CD4-positive, alpha-beta T cell treated with Interleukin-12 subunit alpha and Interleukin-12 subunit beta, for 1 hour (primary cell): ENCODE measurements at places on chromosomes 5 and 9.

GRCh38 chr5:118126159-118126558 is 862.2 kb downstream of the DTWD2 start:
- no peak for DNase-seq

DNA sequence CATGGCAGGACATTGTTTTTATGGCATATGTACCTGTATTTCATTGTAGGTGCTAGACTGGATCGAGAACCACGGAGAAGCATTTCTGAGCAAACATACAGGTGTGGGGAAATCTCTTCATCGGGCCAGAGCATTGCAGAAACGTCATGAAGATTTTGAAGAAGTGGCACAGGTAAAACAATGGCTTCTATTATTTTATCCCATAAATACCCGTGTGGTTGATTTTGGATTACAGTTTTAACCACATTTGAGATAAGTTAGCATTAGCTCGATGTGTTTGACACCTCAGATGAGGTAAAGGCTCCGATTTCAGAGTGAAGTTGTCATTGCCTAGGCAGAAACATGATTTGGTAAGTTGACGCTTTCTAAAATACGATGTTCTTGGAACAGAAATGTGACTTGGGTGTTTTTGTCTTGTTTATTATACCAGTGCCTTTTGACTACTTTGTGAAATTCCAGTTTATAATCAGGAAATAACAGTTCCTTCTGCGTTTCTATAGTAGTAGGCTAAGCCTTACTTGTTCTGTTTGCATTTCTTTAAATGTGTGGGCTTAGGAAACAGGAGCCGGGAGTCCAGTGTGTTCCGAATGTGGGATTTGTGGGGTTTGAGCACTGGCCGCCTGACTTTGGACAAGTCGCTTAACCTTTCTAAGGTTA is 187.7 kb downstream of the TRIO start:
- DNase-seq = no peak

DNA sequence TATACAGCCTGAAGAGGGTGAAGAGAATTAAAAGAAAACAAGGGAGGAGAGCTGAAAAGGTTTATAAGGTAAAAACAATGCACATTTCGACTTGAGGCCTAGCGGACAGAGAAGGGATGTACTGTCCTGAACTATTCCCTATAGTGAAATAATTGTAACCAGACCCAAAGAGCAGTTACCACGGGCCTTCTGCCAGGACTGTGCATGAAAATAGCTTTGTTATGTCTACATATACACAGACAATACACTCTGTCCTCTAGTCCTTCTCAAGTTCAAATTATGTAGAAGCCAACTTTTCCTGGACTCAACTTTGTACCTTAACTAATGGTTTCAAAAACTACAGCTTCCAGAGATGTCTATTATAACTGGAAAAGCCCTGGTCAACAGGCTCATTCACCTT is 223.7 kb downstream of the PCSK5 start:
- DNase-seq = no peak

DNA sequence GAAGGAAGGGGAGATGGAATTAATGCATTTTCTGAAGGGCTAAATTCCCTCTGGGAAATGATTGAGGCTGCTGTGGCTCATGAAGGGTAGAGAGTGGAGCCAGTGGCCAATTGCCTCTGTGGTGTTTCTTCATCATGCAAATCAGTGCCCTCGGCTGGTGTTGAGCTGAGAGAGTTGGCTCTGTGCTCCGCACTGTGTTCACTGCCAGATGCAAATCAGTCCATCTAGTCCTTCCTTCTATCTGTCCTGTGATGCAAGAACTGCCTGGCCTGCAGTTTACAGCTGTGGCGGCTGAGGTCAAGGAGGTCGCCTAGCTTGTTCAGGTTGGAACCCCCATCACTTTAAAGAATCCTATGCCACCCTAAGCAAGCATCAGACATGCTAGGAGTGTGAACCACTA is 6.0 kb downstream of the TMEM171 start:
- no peak for DNase-seq

DNA sequence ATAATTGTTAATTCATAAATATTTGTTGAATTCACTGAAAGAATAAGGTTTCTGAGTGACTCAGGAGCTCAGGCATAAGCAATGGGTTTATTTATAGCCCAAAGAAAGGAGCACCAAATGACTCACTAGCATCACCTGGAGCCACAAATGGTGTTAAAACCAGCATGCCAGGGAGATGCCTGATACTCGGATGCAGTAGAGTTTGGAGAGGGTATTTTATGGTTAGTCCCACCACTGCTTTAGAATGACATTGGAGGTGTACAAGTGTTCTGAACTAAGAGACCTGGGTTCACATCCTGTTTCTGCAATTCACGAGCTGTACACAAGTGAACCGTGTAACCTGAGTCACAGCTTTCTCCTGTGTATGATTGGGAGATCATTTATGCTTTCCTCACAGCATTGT is 25.2 kb downstream of the CCL28 start:
- DNase-seq = no peak

DNA sequence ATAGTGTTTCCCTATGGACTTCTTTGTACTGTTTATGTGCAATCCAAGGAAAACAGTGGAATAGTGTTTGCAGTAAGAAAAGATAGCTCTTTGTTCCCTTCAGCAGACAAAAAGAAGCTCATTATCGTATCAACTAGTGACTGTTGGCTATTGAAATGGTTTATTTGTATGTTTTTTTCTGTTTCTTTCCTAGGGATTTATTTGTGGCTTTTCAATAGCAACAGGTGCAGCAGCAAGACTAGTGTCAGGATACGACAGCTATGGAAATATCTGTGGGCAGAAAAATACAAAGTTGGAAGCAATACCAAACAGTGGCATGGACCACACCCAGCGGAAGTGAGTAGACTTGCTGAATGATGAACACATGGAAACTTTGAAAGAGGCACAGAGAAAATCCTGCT is 65.1 kb downstream of the SLC44A1 start:
- DNase-seq = no peak

- no peak for DNase-seq
These were observed 9.0 kb downstream of the FXN start for GRCh38 chr9:69044240-69045219.

GRCh38 chr9:4838189-4838546 is 45.4 kb downstream of the RCL1 start:
- DNase-seq = no peak

- DNase-seq = no peak
These were observed 383.0 kb downstream of the DIRAS2 start for GRCh38 chr9:90259311-90260246.

- DNase-seq = no peak
These were observed 36.4 kb downstream of the ERAP1 start for GRCh38 chr5:96771395-96771794.

DNA sequence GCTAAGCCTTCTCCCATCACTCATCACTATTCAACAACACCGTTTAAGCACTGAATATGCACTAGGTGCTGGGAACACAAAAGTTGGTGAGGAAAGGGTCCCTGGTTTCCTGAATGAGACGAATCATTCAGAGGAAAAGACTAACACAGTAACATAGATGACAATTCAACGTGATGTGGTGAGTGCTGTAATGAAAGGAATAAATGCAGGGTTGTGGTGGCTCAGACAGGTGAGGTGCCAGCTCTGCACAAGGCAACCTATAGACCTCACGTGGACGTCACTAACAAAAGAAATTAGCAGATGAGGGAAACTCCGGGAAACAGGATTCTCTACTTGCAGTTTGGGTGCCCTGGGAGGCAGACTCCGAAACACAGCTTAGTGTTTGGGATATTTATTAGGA is 40.0 kb upstream of the ERBIN start:
- DNase-seq = no peak

DNA sequence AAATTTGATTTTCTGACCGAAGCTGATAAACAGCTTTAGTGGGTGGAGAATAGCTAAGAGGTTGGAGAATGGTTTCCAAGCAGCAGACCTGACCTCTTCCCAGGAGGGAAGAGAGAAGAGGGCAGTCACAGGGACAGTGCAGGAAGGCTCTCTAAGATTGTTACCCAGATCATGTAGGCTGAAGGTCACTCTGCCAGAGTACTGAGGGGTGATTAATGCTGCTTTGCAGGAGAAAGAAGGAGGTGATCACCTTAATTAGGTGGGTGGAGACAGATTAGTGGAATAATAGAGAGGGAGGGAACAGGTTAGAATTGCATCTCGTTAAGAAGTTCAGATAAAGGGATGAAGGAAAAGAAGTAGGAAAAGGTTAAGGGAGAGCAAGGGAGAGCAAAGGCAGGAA is 440.5 kb downstream of the BRINP1 start:
- DNase-seq = no peak

GRCh38 chr5:37730896-37731455 is 108.9 kb downstream of the GDNF start:
- DNase-seq = no peak

DNA sequence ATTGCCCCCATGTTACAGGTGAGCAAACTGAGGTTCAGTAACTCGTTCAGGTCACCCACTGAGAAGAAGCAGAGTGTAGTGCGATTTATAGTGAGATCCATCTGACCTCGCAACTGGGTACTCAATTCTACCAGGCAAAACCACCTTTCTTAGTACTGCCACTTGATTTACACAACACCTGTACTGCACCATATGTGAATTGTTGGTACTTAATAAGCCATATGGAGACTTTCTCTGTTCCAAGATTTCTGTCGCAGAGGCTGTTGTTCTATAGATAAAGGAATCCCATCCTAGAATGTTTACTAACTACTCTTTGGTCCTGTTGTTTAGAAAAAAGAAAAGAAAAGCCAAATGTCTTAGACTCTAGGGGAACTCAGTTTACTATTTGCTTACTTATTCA is 287.5 kb downstream of the KCTD16 start:
- no peak for DNase-seq

DNA sequence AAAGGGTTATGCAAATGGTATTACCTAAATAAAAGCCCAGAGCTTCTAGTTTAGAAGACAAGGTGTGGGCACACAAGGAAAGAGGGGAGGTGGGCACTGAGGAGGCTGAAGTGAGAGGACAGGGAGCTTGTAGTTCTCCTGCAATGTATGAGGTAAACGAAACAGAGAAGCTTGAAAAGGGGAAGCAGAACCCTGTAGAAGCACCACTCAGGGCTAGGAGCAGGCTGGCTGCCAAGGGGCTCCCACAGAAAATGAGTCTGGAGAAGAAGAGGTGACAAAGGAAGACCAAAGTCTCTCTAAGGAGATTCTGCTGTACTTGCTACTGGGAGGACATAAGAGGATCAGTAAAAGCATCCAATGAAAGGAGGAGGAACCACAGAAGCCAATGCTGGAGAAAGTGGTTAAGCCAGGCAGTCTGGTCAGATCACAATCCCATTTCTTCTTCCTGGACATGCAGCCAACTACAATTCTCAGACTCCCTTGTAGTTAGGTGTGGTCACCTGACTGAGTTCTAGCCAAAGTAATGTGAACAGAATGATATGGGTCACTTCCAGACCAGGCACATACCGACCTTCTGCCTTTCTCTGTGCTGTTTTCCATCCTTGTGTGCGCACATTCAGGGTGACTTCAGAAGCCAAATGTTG is 174.5 kb upstream of the MAP3K1 start:
- no peak for DNase-seq

DNA sequence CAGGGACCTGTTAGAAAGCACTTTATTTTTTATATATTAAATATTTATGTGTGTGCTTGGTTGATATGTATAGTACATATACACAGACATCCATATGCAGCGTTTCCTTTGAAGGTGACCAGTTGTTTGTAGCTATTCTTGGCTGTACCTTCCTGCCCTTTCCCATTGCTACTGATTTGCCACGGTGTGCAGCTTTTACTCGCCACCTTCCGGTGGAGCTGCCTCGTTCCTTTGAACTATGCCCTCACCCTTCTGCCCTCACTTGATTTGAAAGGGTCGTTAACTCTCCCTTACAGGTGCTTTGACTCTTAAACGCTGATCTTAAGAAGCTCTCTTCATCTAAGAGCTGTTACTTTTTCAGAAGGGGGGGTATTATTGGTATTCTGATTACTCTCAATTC is 20.5 kb downstream of the RGMB start:
- no peak for DNase-seq

DNA sequence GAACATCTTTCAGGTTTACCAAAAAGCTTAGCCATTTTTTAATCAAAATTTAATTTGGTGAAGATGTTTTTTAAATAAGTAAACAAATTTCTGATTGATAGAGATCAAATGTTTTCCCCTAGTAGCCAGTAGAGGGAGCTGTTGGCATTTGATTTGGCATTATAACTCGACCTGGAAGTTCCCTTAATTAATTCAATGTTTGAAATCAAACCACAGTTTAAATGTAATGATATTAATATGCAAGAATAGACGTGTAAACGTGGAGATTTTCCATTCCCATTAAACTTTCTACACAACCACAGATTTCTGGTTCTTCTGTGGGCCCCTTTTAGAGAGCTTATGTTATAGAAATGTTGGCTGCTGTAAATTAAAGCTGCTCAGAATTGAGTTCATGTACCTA is 148.1 kb upstream of the MPDZ start:
- DNase-seq = peak; percentile 22

- no peak for DNase-seq
These were observed 35.1 kb upstream of the FREM1 start for GRCh38 chr9:14945351-14945750.

DNA sequence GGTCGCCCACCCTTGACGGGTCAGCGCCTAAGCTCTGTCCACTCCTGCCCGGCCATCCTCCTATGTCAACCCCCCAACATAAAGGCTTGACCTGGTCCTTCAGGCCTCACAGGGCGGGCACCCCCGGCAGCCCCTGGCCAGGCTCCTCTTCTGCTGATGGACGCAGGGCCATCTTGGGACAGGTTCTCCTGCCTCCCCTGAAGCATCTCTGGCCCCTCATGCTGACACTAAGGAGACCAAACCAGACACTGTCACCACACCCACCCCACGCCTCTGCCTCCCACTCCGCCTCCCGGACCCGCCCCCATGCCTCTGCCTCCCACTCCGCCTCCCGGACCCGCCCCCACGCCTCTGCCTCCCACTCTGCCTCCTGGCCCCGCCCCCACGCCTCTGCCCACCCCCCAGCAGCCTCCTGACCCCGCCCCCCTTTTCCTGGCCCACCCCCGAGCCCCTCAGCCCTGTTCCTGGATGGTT is 6.8 kb downstream of the OBP2A start:
- DNase-seq = no peak

DNA sequence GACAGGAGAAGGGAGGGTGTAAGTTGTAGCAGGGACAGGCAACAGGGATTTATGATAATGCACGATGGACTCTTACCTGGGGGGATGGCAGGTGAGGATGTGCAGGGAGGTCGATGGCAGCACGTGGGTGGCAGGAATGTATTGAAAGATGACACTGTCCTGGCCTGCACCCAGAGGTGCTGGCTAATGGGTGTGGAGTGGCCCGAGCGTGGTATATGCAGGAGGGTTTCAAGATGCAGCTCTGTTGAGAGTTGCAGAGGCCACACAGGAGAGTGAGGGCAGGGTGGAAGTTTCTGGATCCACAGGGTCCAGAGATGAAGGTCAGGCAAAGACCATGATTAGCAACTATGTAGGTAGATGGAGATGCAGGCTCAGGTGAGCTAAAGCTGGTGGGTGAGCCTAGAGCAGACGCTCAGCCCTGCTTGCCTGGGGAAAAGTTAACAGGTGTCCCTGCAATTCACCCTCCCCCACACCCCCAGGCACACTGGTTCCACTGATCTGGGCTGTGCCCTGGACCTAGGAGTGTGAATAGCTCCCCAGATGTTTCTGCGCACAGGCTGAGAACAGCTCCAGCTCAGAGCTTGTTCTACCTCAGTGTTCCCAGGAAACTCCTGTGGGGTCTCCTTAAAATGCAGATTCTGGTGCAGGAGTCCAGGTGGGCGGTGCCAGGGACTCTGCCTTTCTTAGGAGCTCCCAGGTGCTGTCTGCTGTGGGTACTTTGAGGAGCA is 21.5 kb upstream of the S1PR3 start:
- no peak for DNase-seq
